NCI-H1930 (cell line): ENCODE measurements at places on chromosomes 16 and 17.

DNA sequence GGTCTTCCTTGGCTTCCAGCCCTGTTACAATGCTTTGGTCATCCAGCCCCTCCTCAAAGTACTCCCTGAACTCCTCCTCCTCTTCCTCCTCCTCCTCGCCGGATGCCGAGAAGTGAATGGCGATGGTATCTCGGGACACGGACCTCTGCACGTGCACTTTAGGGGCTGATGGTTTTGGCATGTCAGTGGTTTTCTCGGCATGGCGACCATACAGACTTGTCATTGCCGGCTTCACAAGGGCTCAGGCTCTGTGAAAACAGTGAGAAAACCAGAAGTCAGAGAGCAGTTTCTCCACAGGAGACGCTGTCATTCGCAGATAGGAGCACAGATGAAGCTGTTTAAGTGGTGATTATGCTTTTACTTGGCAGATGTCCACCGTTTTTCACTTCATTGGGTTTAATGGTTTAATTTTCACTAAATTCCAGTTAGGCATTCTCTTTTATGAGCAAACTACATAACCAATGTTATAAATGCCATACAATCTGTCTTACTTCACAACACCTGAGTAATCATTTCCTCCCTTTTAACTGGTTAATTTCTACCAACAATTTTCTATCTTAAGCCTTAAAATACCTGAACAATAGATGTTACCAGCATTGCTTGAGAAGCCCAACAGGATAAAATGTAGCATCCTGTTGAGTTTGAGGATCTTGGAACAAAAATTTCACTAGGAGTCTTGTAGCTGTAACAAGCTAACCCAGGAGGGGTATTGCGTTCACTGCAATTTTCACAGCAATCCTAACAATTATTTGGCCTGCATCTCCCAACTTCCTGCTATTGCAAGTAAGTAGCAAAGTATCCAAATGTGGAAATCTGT is 48.9 kb downstream of the TEX2 start:
- no peak for DNase-seq

- DNase-seq, result no peak
Measured at GRCh38 chr16:89056592-89056991, 37.1 kb upstream of the ACSF3 start.

- no peak for DNase-seq
Measured at GRCh38 chr16:31077592-31078396, 3.6 kb downstream of the ZNF646 start.

- no peak for DNase-seq
Measured at GRCh38 chr17:37506678-37507077, 17.0 kb downstream of the DUSP14 start.

DNA sequence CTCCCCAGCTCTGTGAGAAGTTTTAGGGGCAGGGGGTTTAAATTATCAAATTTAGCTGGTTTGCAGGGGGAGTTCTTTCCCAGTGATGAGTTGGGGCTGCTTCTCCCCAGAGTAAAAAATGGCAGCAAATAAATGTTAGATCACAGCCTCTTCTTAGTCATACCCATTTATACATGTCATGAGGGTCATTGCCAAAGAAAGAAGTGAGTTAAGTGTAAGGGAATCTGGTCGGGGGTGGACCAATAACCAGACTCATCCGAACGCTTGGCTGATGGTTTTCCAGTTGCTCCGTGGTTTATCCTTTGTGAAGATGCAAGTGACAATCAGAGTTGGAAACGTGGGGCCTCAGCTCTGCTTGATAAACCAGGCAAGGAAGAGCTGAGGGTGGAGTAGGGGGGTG is 87.1 kb downstream of the PLXDC1 start:
- no peak for DNase-seq

DNA sequence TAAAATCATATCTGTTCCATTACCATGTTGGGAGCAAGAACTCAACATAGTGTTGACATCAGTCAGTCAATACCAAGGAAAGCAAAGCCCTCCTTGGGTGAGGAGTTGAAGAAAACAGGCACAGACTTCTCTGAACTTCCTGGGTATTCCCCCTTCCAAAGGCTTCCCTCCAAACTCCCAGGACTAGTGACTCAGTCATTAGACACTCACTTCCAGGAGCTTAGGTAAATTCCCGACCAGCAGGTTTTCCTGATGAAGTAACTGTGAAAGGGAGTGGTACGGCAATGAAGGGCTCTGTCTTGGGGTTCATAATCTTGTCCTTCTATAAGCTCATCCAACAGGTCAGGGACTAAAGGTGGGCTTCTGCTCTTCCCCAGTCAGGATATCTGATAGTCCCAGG is 293.8 kb upstream of the AXIN2 start:
- no peak for DNase-seq

DNA sequence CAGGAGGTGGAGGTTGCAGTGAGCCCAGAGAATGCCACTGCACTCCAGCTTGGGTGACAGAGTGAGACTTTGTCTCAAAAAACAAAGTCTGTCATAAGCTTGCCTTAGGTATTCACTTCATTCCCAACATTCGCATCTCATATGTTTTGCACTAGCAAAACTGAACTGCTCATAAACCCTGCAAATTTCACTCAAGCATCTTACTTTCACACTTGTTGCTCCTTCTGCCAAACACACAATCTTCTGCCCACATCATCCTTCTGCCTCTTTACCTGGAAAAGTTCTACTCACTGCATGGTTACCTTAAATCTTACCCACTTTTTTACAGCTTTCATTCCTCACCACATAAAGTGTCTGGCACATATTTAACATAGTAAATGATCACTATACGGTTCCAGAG is 152.5 kb downstream of the USP22 start:
- no peak for DNase-seq

DNA sequence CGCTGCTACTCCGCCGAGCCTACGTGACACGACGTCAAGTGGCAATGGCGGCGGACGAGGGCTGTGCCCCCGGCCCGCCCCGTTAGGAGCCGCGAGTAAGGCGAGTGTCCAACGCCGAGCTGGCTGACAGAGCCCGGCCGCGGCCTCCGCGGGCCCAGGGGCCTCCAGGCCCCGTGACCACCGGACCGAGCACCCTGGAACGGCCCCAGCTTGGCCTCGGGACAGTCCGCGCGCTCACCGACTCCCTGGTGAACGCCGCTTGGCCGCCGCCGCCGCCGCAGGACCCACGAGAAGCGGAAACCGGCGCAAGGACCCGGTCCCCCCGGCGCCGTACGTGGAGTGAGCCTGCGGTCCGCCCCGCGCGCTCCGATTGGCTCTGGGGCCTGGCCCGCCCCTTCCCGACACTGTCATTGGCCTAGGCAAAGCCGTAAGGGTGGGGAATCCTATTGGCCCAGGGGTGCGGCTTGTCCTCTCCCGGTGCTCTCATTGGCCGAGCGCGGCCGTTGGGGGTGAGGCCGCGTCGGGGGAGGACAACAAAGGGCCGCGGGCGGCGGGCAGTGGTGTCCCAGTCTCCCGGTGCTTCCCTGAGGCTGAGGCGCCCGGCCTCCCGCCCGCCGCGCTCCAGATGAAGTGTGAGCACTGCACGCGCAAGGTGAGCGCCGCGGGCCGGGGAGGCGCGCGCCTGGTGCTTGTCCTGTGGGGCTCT is at the start of gene NARF:
NARF (plus strand) TSS at position 563 of the 706 bp plus-strand sequence; CDS start at position 626, 63 bp downstream.
- DNase-seq, result peak; percentile 99

DNA sequence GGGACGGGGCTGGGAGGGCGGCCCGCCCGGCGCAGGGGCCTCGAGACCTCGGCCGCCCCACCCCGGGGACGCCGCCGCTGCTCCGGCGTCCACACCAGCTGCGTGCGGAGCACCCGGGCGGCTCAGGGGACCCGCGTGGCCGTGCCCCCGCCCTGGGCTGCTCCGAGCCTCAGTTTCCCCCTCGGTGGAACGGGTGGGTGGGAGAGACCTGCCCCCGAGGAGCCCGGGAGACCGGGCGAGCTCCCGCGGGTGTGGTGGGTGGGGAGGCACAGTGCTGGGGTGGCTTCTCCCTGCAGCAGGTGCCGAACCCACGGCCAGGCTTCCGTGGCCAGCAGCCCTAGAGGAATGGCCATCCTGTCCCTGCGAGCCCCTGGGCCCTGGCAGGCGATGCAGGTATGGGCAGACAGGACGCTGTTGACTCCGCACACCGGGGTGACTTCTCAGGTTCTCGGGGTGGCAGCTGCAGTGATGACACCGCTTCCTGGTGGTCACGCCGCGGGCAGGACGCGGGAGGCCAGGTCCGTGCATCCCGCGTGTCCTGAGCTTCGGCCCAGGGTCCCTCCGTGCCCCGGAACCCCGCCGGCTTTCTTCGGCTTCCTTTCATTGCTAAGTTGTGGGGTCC is 677 bp downstream of the DEF8 start:
- no peak for DNase-seq

GRCh38 chr17:64355536-64356303 is 34.9 kb downstream of the PECAM1 start:
- DNase-seq, result no peak

DNA sequence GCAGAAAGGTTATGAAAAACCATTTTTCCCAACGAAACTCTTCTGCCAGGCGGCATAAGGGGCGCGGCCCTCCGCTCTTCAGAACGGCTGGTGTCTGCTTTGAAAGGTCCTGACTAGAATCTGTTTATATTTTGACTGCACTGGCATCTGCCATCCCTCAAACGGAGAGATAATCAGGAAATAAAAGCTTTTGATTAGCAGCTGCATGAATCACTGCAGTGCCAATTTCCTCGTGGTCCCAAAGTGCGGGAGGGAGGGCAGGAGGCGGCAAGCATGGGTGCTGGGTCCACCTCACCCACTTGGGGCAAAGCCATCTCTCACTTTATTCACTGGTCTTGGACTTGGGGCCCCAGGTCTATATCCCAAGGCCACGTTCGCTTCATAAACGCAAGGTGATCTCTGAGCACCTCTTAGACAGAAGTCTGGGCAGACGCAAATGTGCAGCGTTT is 49.7 kb downstream of the TBC1D16 start:
- DNase-seq, result no peak

DNA sequence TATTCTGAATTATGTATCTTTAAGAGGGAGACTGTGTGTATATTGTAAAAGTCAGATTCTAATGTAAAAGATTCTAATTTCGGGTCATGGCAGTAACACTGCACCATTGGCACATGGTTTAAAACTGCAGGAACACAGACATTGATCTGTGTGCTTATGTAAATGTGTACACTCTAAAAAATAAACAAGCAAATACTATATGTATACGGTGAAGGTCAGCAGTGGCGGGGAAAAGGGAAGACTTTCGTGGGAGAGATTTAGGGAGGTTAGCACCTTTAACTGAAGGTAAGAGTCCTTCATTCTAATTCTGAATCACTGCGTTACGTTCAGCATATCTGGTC is 157.8 kb upstream of the FAM20A start:
- DNase-seq, result no peak

GRCh38 chr16:85634747-85635544 is 21.8 kb downstream of the GSE1 start:
- DNase-seq, result no peak

DNA sequence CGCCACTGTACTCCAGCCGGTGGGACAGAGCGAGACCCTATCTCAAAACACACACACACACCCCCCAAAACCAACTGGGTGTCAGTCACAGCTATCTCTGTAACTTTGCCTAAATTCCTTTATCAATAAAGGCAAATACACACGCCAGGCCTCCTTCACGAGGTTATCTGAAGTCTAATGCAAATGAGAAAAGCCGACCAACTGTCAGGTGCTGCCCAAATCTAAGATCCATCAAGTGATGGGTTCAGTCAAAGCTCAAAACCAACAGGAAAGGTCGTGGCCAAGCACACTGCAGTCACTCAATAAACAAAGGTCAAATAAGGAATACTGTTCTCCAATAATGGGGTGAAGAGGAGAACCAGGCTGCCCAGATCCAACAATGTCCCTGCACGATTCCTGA is 1.1 kb downstream of the ANKFY1 start:
- DNase-seq, result no peak

DNA sequence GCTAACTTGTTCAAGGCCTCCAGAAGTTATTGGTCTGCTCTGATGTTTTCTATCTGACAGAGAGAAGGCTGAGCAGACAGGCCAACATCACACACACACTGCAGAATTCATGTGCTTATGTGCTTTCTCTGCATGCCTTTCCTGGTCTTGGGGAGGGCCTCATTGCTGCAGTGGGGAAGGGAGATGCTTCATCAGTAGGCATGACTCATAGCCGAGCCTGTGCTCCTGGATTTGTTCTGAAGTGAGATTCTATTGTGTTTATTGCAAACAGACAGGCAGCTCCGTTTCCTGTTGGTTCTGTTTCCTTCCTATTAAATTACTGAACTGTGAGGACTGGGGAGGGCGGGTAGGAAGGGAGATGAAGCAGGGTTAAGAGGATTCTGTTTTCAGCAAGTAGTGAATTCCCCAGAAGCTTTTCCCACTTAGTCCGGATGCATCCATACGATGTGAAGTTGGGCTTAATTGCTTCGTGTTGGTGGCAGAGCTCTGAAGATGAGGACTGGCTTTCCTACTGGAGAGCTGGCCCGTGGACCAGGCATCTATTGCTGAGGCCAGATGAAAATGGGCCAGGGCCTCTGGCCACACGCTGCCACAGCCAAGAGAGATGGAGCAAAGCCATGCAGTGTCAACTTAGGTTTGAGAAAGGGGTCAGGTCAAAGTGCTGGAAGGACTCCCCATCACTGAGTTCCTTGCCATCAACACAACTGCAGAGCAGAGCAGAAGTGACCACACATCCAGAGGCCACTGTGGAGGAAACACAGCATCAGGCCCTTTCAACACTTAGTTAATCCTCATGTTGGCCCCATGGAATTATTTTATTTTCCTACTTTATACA is 179.3 kb downstream of the UTP18 start:
- no peak for DNase-seq

GRCh38 chr16:57265850-57266530 is 18.5 kb downstream of the PLLP start:
- no peak for DNase-seq

DNA sequence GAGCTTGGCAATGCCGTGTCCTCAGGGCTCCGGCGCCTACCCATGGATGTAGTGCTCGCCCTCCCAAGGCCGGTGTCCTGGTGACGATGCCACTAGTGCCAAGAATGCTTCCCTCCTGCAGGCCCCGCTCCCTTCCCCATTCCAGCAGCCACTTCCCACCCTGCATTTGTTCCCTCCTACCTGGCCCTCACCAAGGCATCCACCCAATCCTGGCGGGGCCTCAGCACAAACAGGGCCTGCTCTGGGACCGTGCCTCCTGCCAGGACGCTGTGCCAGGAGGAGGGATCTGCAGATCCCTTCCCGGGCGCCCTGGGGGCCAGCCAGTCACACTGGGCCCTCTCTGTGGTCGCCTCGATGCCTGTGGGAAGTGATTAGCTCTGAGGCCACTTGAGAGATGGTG is 25.1 kb downstream of the ABR start:
- no peak for DNase-seq

DNA sequence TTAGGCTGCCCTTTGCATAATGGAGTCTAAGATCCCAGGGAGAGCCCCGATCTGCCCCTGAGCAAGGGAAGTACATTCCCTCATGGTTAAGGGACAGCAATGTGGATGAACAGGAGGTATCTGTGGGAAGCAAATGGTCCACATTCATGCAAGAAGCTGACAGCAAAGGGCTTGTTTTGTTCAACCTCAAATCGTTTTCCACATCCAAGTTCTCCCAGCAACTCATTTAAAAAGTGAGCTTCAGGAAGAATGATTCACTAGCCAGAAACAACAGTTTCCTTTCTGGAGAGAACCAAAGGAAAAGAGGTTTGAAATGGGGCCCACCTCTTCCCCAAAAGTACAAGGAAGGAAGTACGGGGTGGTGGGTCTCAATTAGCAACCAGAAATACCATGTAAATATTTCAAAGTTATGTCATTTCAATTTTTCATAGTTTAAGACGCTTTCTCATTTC is 9.4 kb downstream of the HSPB9 start:
- DNase-seq, result no peak

- DNase-seq, result peak; percentile 69
Measured at GRCh38 chr16:1093284-1094123, 2.5 kb downstream of the C1QTNF8 start.
